ENCODE measurements at places on chromosomes 12 and 14.

- peak; percentile 69 for DNase-seq
Observed at GRCh38 chr14:75709207-75709812, 48.3 kb downstream of the TTLL5 start.

- no peak for DNase-seq
Observed at GRCh38 chr12:96170762-96171161, 23.4 kb upstream of the ELK3 start.

- DNase-seq: no peak
Observed at GRCh38 chr12:51085757-51086156, 2.4 kb upstream of the CSRNP2 start.

DNA sequence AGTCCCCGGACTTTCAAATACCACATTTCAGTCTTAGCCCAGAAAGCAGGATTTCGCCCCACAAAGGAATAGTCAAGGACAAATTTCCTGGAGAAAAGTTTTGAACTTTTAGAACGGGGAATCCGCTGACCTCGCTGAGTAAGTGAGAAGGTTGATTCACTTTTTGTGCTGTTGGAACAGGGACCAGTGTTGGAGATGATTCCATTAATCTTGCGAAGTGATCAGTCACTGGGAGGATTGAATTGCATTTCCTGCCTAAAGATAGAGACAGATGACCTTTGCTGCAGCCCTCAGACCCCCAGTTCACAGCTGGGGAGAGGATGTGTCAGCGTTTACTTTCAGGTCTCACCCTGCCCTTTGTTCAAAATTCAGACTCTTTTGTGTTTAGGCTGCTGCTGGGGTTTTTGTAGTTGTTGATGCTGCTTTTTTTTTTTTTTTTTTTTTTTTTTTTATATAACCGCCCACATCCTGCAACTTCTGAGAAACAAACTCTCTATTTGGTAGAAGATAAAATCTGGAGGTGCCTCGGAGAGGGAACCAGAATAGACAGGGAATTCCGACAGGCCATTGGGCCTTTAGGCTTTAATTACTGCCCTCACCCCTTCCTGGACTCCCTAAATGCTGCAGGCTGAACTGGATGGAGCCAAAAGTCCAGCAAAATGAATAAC, 9.8 kb upstream of the KDM2B start:
- DNase-seq: peak; percentile 90

GRCh38 chr12:19131025-19131444, 1.5 kb downstream of the PLEKHA5 start:
- DNase-seq: no peak

DNA sequence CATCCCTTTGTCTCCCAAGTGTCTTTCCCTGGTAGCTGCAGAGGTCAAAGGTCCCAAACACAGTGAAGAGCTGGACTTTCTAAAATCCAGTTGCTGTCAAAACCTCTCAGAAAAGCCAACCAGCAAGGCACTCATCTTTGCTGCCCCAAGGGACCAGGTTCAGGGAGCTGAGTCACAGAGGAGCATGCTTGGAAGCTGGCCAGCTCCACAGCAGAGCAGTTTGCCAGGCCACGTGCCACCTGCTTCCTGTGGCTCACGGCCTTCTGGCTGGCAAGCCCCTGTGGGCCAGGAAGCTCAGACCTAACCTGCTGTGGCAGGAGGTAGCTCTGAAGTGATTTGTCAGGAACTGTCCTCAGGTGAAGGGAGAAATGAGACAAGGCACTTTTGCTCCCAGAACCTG, 3.6 kb downstream of the ISCU start:
- peak; percentile 60 for DNase-seq

- DNase-seq: no peak
Observed at GRCh38 chr12:132494294-132495164, 4.6 kb downstream of the FBRSL1 start.

- no peak for DNase-seq
Observed at GRCh38 chr12:101901777-101902176, 24.4 kb downstream of the DRAM1 start.

DNA sequence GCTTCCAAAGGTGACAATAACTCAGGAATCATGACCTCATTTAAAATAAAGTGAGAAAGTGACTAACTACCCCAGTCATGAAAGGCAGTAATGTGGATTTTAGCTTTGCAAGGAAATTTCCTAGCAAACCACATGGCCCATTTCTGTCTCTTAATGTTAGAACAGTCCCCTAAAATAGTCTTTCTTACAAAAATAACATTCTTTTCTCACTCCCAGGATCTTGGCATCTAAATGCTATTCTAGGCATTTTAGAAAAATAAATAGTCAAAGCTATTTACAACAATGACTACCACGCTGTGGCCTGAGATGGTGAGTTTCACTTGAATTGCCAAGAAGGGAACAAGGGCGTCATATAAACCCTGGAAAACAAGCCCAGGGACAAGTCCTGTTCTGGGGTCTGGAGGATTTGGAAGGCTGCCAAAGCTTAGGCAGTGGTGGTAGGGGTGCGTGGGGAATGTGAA, 101.2 kb upstream of the CCDC175 start:
- no peak for DNase-seq

DNA sequence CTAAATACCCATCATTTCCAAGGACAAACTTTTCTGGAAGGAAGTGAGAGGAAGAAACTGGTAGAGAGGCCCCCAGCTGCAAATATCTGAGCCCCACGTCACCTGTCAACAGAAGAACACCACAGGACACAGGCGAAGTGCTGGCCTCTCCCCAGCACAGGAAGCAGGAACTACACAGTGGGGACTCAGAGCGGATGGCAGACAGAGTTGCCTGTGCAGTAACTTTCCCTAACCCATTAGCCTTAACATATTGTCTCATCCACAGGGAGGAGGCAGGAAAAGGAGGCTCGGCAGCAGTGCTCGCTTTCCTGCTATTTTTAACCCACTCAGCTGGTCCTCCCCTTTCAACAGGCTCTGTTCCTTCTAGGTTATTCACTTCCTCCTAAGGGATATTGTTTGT, 111.5 kb upstream of the TMPO start:
- no peak for DNase-seq

DNA sequence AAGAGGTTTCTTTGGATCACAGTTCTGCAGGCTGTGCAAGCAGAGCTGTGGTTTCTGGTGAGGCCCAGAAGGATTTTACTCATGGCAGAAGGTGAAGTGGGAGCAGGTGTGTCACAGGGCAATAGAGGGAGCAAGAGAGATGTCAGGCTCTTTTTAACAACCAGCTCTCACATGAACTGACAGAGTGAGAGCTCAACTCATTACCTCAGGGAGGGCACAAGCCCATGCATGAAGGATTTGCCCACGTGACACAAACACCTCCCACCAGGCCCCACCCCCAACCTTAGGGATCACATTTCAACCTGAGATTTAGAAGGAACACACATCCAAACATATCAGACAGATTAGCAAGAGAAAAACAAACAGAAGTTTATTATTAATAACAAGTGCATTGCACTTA, 470.4 kb downstream of the GALC start:
- DNase-seq: no peak

DNA sequence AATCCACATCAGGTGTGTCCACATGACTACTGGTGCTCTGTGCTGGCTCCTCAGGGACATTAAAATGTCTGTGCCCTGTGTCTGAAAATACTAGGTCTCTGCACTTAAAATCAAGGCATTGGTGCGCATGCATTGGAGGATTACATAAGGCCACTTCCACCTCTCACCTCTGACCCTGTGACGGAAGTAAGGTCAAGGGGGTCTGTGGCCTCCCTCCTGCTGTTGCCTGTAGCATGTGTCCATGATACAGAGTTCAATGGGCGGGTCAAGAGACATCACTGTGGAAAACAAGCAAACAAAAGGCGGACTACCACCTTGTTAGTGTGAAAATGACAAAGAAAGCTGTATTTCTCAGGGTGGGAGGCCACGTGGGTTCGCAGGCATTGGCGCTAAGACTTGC, 208.6 kb upstream of the PWP1 start:
- DNase-seq: no peak

DNA sequence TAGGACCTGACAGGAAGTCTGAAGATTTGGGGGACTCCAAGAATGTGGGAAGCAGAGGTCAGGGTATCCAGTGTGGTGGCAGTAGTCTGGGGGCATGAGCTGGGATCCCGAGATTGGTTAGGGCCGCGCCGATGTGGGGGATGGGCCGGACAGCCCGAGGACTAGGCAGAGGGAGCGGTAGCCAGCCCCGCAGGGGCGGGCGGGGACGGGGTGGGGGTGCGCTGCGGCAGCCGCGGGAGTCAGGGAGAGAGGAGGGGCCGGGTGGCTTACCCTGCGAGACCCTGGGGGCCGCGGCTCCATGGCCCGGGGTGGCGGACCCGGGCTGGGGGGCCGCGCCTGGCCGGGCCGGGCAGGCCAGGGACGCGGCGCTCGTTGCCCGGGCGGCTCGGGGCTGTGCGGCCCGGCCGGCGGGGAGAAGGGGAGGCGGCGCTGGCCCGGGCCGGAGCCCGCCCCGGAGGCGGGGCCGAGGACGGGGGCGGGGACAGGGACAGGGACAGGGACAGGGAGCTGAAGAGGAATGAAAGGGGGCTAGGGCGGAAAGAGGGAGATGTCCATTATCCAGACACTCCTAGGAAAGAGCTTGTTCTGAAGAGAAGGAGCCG, 5.6 kb downstream of the ZNF385A start:
- DNase-seq: no peak

GRCh38 chr12:82832096-82832495, 145.4 kb downstream of the TMTC2 start:
- DNase-seq: no peak

DNA sequence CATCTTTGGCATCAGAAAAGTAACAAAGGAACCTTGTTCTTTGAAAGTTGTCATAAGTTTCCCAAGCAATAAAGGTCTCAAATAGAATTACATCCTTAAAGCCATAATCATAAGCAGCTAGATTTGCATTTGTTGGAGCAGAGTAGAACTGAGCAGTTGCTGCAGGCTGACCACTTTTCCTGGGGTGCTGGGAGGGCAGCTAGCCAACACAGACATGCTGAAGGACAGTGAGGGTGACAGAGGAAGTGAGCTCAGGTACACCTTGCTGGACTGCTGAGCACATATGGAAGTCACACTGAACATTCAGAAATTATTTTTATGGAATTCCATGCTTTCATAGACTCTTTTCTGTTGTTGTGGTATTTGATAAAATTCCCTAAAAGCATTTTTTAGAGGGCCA, 66.2 kb downstream of the MARK3 start:
- no peak for DNase-seq

Data from CD4-positive, alpha-beta T cell treated with Interleukin-17A for 1 hour (primary cell).